ENCODE measurements at places on chromosomes 13 and 19. TPM values are rescaled to one million over a fixed set of nuclear protein-coding genes. Genes with fewer than 3 reads are reported as not detected.

DNA sequence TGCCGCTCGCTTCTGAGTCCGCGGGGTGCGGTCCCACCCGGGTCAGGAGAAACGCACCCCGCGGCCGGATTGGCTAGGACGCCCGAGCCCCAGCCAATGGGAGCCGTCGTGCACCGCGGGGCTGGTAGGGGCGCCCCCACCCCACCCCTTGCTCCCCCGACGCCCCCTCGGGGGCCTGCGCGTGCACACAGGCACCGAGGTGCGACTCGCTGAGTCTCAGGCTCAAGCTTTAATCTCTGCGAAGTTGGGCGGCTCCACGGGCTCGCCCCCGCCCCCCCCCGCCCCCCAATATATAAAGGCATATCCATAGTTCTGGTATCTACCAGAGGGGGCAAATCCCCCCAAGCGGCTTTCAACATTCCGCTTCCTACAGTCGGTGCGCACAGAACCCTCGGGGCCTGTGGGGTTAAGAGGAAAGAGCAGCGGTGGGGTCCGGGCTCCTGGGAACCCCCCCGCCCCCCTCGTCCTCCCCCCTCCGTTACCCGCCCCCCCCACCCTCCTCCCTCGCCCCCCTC, at the start of gene COX6B2:
Gene COX6B2 (minus strand): TSS at position 22 of the 515 bp plus-strand sequence. CDS start 198 bp downstream, outside the sequence.
- peak within 1 kb of the TSS; percentile 21 for H3K4me3 ChIP-seq
- DNase-seq, result no peak
- H3K27ac ChIP-seq, result no peak within 1 kb of the TSS
- peaks cover 5% of the 10 kb centered on the region for H3K4me1 ChIP-seq
- peaks cover 27% of the 10 kb centered on the region for H3K27me3 ChIP-seq

- DNase-seq, result no peak
- H3K27ac ChIP-seq, result no peak overlapping the region
- H3K36me3 ChIP-seq, result no peaks in the 10 kb centered on the region
- H3K4me3 ChIP-seq, result no peak overlapping the region
Measured at GRCh38 chr19:19134687-19135158, 3.6 kb downstream of the TMEM161A start.

- H3K27ac ChIP-seq, result no peak overlapping the region
- no peaks in the 10 kb centered on the region for H3K36me3 ChIP-seq
- H3K27me3 ChIP-seq, result no peaks in the 10 kb centered on the region
- H3K4me1 ChIP-seq, result no peaks in the 10 kb centered on the region
- no peak overlapping the region for H3K4me3 ChIP-seq
Measured at GRCh38 chr13:21538753-21539152, 65.2 kb downstream of the MICU2 start.

Gene NCAN
- total RNA-seq, result not detected

Measured in Peyer's patch (tissue), 4 donors.